T-helper 17 cell (primary cell): ENCODE measurements at places on chromosomes 16 and 17. TPM values are rescaled to one million over a fixed set of nuclear protein-coding genes. Genes with fewer than 3 reads are reported as not detected.

DNA sequence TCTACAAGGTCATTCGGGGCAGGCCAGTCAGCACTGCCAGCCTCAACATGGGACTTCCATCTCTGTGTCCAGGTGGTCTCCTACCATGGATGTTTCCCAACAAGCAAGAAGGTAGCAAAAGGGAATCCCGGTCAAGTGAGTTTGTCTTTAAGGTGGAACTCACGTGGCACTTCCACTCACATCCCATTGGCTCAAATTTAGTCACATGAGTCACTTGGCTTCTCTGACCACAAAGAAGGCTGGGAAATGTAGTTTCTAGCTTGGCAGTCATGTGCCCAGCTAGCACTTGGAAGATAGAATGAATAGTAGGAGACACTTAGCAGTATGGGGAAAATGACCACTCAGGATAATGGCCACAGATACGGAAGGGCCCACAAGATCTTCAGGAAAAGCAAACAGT lies 106.6 kb downstream of the AIPL1 start:
- no peak overlapping the region for H3K27ac ChIP-seq
- no peak overlapping the region for H3K4me3 ChIP-seq
- H3K27me3 ChIP-seq = peaks cover 69% of the 10 kb centered on the region
- no peaks in the 10 kb centered on the region for H3K36me3 ChIP-seq

- no peaks in the 10 kb centered on the region for H3K4me1 ChIP-seq
- no peaks in the 10 kb centered on the region for H3K36me3 ChIP-seq
- DNase-seq = no peak
- H3K4me3 ChIP-seq = no peak overlapping the region
These were observed 30.3 kb downstream of the RAD51C start for GRCh38 chr17:58722696-58723095.

- peak overlapping the region; percentile 81 for H3K27ac ChIP-seq
- H3K4me3 ChIP-seq = peak overlapping the region; percentile 90
These were observed 6.6 kb upstream of the PDP2 start for GRCh38 chr16:66873685-66874055.

The CLTC gene
- 89.3 TPM for total RNA-seq

The VMO1 gene
- total RNA-seq = not detected
